SK-N-MC (cell line): ENCODE measurements at places on chromosomes 5 and 9.

GRCh38 chr9:8115570-8115969, 316.0 kb upstream of the DMAC1 start:
- DNase-seq, result no peak

- no peak for DNase-seq
Measured at GRCh38 chr9:35112257-35113020, 3.2 kb downstream of the ATOSB start.

GRCh38 chr9:5562806-5563416, 52.6 kb downstream of the PDCD1LG2 start:
- DNase-seq, result peak; percentile 3

DNA sequence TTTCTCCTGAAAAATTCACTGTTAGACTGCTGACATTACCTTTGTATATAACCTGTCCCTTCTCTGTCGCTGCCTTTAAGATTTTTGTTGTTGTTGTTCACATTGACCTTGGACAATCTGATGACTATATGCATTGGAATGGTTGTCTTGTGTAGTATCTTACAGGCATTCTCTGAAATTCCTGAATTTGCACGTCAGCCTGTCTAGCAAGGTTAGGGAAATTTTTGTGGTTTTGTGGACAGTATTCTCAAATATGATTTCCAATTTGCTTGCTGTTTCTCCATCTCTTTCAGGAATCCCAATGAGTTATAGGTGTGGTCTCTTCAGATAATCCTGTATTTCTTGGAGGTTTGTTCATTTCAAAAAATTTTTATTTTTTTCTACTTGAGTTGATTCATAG, 140.8 kb downstream of the PRR16 start:
- no peak for DNase-seq

DNA sequence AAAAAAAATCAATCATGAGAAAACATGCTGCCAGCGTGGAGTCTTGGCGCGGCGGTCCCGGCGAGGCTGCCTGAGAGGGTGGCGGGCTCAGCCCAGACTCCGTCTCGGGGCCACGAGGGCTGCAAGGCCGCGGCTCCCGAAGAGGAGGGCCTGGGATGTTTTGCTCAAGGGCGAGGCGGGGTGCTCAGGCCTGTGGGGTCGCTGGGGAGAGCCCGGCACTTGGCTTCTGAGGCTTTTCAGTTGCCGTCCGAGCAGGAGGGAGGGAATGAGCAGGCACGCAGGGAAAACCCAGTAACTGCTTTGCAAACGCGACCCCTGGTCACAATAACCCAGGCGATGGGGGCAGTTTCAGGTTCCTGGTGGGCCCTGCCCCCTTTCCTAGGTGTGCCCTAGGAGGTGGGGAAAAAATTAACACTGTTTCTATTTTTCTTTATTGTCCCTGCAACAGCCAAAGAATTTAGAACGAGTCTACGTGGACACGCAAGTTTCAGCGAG, 3.2 kb upstream of the IRX2 start:
- no peak for DNase-seq

- no peak for DNase-seq
Measured at GRCh38 chr5:53974021-53974420, 336.4 kb downstream of the ARL15 start.
